ENCODE measurements at places on chromosomes 3 and 15. TPM values are rescaled to one million over a fixed set of nuclear protein-coding genes. Genes with fewer than 3 reads are reported as not detected.
A peak's percentile ranks its signal among the peaks of the same experiment; 100 is the strongest.

CHRNB4 gene
- total RNA-seq: not detected

SCAMP5 gene
- 1.9 TPM for total RNA-seq

GOLIM4 gene
- 57.3 TPM for total RNA-seq

SPINK8 gene
- not detected for total RNA-seq

SERPINI1 gene
- total RNA-seq: 4.6 TPM

CATSPER2 gene
- 0.54 TPM for total RNA-seq

DUOX1 gene
- 1.0 TPM for total RNA-seq

GRCh38 chr3:9917820-9918219 is 922 bp downstream of the IL17RC start:
- no peak for DNase-seq

GRCh38 chr3:110938629-110939028 is 133.0 kb upstream of the NECTIN3 start:
- no peak for DNase-seq

DNA sequence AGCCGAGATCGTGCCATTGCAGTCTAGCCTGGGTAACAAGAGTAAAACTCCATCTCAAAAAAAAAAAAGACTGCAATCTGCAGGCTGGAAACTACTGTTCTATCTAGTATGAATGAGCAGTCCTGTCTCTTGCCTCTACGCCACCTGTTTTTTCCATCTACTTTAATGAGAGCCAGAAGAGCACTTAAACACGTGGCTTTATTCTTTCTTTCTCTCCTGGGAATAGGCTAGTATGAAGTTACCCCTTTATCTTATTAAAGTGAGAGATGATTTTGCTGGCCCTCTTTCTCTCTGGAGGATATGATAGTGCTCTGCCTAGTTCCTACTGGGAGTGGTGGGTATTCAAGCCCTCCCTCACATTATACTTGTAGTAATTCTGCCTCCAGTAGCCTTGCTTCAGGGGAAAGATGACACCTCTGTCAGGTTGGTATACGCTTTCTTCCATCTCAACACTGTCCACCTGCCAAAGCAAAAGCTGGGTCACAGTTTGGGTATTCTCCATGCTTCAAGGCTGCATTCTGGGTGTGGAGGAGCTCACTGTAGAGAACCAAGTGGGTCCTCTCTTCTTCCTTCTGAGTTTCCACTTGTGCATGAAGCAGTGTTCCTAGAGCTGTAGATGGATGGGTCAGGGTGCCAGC is 17.8 kb downstream of the MAPKBP1 start:
- DNase-seq: no peak

GRCh38 chr3:106008766-106009165 is 140.0 kb upstream of the CBLB start:
- no peak for DNase-seq

DNA sequence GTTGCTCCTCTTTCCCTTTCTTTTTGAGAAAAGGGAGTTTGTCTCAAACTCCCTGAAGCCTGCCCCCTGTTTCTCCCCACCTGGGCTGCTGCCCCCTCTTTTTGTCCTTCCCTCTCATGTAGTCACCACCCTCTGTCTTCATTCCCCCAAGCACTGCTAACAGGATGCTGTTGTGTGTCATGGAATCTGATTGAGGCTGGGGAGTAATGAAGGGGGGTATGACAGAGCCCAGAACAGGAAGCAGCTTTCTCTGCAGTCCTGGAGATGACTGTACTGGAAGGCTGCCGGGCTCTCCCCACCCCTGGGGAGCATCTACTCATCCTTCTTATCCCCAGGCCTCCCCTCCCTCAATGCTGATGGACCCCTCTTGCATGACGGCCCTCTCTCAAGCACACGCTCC is 181.6 kb downstream of the ABHD5 start:
- no peak for DNase-seq

DNA sequence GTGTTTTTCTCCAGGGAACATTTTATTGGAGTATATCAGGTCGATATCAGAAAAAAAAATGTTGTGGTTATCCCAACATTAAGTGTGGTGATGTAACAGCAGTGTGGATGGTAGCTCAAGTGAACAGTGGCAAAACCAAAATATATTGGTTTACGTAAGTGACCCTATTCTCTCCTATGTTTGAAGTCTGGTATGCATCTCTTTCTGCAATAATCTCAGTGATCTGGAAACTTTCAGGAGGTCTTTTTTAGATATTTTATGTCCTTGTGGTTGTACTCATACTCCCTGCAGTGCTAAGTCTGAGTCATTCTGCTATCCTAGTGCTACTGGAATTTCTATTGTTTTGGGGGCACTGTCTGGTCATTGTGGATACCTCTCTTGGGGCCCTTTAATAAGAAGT is 137.9 kb downstream of the SNRPN start:
- DNase-seq: no peak

DNA sequence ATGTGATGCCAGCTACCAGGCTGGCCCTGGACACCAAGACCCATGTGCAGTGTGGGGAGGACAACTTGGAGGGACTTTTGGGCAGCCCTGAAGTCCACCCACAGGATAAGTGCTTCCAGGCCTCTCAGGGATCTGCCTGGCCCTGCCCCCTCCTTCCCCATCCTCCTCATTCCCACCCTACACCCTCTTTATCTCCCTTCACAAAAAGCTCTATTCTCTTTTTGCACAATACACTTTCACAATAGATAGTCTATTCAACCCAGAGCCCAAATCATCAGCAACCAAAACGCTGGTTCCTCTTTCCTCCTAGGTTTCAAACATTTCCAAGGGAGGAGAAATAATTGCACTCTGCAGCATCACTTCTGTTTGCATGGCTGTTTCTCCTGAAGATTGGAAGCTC is 7.8 kb upstream of the ZNF710 start:
- no peak for DNase-seq

GRCh38 chr15:70023769-70024491 is 73.8 kb downstream of the TLE3 start:
- DNase-seq: no peak

- no peak for DNase-seq
Measured at GRCh38 chr15:53807501-53807900, 48.0 kb upstream of the WDR72 start.

- peak; percentile 78 for DNase-seq
Measured at GRCh38 chr15:62742409-62743171, 300.0 kb upstream of the TPM1 start.

GRCh38 chr3:51777985-51778384 is 1.1 kb downstream of the IQCF6 start:
- peak; percentile 77 for DNase-seq

DNA sequence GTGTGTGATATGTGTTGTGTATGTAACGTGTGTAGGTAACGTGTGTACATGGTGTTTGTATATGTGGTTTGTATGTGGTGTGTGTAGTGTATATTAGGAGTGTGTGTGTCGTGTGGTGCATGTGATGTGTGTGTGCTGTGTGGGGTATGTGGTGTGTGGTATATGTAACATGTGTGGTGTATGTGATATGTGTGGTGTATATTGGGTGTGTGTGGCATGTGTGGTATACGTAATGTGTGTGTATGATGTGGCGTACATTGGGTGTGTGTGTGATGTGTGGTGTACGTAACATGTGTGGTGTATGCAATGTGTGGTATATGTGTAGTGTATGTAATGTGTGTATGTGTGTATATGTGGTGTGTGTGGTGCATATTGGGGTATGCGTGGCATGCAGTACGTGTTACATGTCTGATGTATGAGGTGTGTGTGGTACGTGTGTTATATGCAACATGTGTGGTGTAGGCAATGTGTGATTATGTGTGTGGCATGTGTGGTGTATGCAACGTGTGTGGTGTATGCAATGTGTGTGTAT is 41.2 kb downstream of the ARRDC4 start:
- DNase-seq: no peak

DNA sequence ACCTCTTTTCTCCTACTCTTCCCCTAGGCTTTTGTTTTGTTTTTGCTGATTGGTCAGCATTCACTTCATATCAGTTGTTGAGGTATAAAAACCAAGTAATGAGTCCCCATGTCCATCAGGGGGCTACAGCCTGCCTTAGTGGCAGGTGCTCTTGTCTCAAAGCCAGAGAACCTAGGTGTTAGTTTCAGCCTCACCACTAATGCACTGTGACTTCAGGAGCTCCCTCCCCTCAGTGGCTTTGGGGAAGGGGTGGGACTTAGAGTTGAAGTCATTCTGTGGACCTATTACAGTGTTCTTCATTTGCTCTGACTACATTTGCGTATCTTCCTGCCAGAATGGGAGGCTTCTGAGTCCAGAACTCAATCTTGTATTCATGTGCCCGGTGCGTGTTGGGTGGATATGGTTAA is 41.6 kb downstream of the NR2C2 start:
- DNase-seq: no peak

DNA sequence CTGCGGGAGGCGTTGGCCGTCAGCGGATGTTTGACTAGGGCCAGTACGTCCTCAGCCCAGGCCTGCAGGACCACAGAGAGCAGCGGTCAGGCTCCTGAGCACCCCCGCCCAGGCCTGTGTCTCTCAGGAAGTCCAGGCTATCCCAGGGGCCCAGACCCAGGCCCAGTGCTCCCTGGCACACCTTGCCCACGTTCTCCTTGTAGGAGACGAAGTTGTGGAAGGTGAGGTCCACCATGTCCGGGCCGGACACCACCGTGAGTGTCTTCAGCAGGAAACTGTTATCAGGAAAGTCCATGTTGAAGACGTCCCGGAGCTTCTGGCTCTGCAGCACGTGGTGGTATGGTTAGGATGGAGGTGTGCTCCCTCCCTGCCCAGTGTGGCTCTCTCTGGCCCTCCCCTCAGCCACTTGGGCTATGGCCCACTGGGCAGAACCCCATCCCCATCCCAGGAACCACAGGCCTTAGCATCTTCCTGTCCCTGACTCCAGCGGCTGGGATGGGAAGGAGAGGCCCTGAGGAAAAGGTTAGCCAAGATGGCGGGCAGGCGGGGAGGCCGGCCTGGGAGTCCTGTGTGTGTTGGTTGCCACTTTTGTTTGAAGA is 5.3 kb downstream of the PLCB2 start:
- no peak for DNase-seq

DNA sequence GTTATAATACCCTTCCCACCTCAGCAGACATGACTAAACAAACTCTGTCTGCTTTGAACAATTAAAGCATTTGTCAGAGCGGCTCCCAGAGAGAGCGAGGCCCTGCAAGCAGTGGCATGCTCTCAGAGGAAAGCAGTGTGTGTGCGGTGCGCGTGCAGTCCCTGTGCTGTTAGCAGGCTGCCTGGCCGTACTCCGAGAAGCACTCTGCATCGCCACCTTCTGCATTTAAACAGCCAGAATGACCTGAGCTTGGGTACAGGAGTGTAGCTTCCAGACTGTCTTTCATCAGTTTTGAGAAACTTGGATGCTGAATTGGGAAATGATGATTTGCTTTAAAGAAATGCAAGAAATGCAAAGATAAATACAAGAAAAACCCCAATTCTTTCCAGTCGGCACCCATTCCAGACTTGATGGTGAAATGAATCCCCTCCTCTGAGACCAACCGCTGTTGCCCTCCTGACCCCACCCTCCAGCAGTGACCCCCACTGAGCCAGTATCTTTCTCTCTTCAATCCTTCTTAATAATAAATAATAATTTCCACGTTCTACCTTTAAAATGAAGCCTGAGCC is 113.5 kb downstream of the VGLL4 start:
- DNase-seq: no peak

GRCh38 chr15:62607114-62607462 is 435.5 kb upstream of the TPM1 start:
- no peak for DNase-seq

DNA sequence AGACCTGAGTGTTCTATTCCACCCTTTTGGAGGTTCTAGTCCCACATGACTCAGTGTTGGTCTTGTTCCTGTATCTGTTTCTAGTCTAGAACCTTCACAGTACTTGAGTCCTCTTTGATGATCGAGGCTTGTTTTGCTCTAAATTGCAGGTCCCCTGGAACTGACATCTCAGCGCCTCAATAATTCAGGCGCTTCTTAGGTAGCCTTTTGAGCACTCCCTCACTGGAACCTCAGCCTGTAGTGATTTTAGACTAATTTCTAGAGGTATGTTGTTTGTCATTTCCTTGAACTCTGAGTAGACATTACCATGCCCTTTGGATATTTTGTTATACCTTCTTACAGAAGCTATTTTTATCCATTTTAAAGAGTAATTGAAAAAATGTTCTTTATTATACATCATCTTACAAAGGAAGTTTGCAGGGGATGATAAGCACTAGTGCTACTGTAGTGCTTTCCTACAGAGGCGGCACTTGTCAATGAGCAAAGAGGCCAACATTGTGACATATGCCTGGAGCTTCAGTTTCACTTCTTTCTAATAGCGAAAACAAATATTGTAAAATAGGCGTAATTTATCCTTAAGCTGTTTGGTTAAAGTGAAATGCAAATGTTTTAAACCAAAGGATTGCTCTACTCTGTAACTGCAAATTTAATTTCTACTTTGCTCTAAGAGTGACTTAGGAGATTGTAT is 75.7 kb downstream of the EFL1 start:
- no peak for DNase-seq

DNA sequence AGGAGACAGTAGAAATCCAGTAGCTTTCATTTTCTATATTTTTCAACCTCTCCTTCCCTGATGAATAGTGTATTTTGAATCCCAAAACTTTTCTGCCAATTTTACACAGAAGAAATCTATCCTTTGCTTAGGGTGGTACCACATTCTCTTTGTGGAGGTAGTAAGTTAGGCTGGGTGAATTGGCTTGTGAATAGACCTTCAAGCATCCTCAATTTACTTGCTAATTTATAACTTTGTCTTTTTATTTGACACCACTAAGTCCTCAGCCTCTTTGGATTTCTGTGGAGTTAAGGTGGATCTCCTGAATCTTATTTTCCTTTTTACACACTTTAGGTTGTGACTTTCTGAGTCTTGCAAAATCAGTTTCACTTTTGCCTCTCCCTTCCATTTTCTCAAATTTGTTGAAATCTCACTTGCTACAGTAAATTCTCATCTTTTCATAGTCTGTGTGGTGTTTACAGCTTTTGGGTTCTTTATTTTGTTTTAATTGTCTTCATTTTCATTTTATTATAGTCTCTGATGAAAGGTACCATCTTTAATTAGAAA is 5.7 kb upstream of the PLSCR1 start:
- DNase-seq: no peak

- DNase-seq: no peak
Measured at GRCh38 chr3:12953201-12953995, 112.0 kb upstream of the RPL32 start.

- DNase-seq: peak; percentile 45
Measured at GRCh38 chr3:123351501-123351900, 97.4 kb downstream of the ADCY5 start.

- no peak for DNase-seq
Measured at GRCh38 chr3:128804811-128805155, 74.6 kb upstream of the ACAD9 start.

- DNase-seq: no peak
Measured at GRCh38 chr15:29785136-29785535, 37.1 kb downstream of the TJP1 start.

GRCh38 chr15:52100807-52101442 is 11.7 kb downstream of the BCL2L10 start:
- peak; percentile 89 for DNase-seq
